BJ (cell line): ENCODE measurements at places on chromosomes 11 and 22. TPM values are rescaled to one million over a fixed set of nuclear protein-coding genes. Genes with fewer than 3 reads are reported as not detected.

GRCh38 chr22:37174964-37175363, 13.1 kb downstream of the C1QTNF6 start:
- no peak for DNase-seq

- DNase-seq: no peak
These were observed 35.9 kb upstream of the PRDM11 start for GRCh38 chr11:45110562-45110961.

DNA sequence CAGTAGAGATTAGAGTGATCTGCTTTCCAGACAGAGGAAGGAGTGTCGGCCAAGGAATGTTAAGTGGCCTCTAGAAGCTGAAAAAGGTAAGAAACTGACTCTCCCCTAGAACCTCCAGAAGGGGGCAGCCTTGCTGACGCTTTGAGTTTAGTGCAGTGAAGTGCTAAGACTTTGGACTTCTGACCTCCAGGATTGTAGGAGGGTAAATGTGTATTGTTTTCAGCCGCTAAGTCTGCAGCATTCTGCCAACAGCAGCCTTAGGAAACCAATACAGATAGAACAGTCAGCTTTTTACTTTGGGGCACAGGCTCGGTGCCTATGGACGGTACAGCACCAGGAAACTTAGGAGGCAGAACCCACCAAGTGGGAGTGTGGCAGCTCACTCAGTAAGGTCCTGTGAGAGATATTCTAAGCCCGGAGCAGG, 3.6 kb upstream of the TBC1D22A start:
- no peak for DNase-seq

GRCh38 chr11:10752486-10752885, 1.4 kb downstream of the CTR9 start:
- no peak for DNase-seq

- no peak for DNase-seq
These were observed 3.7 kb downstream of the ALX4 start for GRCh38 chr11:44306052-44306917.

GRCh38 chr11:71426413-71426812, 21.8 kb downstream of the DHCR7 start:
- no peak for DNase-seq

DNA sequence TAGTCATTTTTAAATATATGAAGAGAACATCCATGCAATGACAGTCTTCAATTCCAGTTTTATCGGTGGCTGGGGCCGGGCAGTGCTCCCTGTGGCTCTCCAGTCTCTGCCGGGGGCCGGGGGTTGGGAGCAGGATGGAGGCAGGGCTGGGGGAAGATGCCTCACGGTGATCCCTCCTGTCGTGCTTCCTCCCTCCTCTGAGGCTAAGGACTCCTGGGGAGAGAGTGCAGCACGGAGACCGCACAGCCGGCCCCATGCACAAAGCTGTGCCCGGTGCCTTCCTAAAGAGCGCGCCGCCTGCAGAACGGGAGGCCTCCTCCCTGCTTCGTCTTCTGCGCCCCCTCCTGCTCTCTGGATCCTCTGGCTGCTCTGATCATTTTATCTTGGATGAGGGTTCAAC, 20.5 kb downstream of the GAL start:
- no peak for DNase-seq

DNA sequence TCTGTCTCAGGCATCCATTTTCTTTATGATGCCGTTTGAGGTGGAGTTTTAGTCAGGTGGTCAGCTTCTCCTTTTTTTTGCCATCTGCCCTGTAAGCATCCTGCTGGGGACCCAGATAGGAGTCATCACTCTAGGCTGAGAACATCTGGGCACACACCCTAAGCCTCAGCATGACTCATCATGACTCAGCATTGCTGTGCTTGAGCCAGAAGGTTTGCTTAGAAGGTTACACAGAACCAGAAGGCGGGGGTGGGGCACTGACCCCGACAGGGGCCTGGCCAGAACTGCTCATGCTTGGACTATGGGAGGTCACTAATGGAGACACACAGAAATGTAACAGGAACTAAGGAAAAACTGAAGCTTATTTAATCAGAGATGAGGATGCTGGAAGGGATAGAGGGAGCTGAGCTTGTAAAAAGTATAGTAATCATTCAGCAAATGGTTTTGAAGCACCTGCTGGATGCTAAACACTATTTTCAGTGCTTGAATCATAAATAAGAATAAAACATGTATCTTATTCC, 10.9 kb upstream of the HBE1 start:
- peak; percentile 97 for DNase-seq

The GRAP2 gene
- not detected in 2 replicates for polyA plus RNA-seq

- DNase-seq: no peak
These were observed 1.8 kb downstream of the CD82 start for GRCh38 chr11:44566952-44567875.

The MYO18B gene
- not detected in 2 replicates for polyA plus RNA-seq

DNA sequence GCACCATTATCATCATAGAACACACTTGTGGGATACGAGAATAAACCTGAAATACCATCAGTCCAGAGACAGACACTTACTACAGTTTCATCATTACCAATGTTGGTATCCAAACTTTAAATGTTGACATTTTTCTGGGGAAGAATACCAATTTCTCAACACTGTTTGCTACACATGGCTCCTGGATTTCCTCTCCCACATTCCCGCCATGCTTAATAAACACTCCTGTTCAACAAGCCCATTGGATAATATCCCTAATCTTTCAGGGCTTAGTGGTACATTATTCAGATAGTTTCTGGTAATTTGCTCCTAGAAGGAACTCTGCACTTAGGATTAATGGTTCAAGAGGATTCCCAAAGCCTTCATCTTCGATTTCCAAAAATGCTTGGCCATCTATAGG, 48.2 kb downstream of the CSF2RB start:
- DNase-seq: no peak

- no peak for DNase-seq
These were observed 18.1 kb downstream of the DUSP8 start for GRCh38 chr11:1553808-1554594.

- no peak for DNase-seq
These were observed 667.5 kb downstream of the NTM start for GRCh38 chr11:132037956-132038355.

DNA sequence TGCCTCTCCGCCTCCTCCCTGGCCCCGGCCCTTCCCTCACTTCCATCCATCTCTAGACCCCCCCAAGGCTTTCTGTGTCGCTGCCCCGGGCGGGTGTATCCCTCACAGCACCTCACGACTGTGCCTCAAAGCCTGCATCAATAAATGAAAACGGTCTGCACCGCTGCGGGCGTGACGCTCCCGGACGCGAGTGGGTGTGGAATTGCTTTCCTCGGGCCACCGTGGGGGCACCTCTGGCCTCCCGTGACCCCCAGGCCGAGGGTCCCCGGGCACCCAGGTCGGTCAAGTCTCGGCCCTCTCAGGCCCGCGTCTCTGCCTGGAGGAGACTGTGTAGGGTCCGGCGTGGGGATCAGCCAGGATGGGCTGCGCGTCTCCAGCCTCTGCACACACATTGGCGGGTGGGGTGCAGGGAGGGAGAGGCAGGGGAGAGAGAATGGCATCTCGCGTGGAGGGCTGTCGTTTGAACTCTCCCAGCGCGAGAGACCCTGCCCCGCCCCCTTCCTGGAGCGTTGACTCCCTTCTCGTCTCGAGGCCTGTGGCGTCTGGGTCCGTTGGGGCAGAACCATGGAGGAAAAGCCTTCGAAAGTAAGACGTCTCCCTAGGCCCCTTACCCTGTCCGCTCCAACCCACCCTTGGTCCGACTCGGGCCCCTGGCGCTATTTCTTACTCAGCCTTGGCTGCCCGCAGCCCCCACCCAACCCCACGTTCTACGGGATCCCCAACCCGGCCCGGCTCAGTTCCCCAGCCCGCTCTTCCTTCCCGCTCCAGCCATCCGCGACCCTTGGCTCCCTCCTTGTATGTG, at the start of gene CATSPERZ:
Gene CATSPERZ, plus strand, starts transcription at position 512 of the 802 bp plus-strand sequence. Its CDS starts 53 bp downstream, at position 565.
- DNase-seq: no peak

DNA sequence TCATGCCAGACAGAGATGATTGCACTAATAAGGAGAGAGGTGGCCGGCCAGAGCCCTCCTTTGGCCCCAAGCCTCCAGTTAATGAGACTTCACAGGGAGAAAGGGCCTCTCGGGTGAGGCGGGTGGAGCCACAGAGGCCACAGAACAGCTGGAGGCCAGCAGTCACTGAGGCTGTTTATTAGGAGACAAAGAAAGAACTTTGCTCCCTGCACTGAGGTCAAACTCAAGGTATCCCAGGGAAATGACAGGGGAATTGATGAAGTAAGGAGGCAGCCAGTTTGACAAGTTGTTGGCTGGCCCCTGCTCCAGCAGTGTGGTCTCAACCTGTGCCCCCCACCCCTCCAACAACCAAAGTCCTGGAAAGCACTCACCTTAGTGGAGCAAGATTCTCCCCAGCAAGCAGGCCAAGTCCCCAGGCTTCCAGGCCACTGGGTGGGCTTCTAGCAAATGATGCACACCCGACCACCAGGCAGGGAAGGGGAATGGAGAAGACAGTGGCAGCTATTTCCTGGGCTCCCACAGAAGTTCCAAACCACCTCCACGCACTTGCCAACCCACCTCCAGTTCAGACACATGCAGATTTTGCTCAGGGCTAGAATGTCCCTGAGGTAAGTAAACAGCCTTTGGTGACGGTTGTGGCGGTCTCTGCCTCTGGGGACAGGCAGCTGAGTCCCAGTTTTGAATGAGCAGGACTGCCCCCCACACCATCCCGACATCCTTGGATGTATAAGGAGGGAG, 53.2 kb downstream of the RPUSD4 start:
- no peak for DNase-seq

- DNase-seq: no peak
These were observed 24.6 kb downstream of the TRMU start for GRCh38 chr22:46360097-46360496.

The C22orf42 gene
- not detected in 2 replicates for polyA plus RNA-seq

DNA sequence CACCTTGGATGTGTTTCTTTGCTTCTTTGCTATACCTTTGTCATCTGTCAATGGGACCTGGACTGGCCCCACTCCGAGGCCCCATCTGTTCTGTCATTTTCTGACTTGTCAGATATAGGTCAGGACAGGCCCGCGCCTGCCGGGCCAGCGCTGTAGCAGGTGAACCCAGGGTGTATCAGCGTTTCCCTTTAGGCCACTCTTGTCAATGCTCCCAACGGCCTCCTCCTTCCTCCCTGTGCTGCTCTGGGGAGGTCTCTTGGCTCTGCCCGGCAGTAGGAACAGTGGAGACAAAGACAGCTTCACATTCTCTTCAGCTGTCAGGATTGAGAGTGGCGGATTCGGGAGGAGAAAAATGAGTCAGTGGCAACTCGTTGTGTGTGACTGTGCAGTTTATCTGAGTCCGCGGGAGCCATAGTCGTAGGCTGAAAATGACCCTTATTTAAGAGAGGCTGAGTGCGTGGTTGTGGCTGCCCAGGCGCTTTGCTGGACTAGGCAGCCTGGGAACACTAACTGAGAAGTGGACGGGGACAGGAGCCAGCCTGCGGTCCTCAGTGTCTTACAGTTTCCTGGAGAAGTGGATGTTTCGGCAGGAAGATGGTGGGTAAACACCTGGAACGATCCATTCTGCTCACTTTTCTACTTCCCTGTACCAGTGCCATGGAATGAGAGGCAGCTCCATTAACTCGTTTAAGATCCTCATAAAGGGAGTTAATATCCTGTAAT, 102.3 kb downstream of the PRR5L start:
- no peak for DNase-seq

- DNase-seq: no peak
These were observed 6.7 kb upstream of the SEPTIN5 start for GRCh38 chr22:19707347-19708290.

GRCh38 chr11:66181632-66182315, 86.7 kb upstream of the RAB1B start:
- DNase-seq: no peak

The SLC1A2 gene
- polyA plus RNA-seq: 0.60 and 0.83 TPM in 2 replicates

GRCh38 chr22:19527321-19527721, 3.1 kb upstream of the CLDN5 start:
- DNase-seq: no peak

The GALNT18 gene
- polyA plus RNA-seq: 2.3 and 4.1 TPM in 2 replicates

DNA sequence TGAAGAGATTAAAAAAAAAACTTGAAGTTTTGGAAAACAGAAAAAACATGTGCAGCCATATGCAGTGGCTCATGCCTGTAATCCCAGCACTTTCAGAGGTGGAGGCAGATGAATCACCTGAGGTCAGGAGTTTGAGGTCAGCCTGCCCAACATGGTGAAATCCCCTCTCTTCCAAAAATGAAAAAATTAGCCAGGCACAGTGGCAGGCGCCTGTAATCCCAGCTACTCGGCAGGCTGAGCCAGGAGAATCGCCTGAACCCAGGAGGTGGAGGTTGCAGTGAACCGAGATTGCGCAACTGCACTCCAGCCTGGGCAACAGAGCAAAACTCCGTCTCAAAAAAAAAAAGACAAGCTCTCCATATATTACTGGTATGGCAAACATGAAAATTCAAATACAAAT, 7.6 kb downstream of the DLG2 start:
- no peak for DNase-seq

DNA sequence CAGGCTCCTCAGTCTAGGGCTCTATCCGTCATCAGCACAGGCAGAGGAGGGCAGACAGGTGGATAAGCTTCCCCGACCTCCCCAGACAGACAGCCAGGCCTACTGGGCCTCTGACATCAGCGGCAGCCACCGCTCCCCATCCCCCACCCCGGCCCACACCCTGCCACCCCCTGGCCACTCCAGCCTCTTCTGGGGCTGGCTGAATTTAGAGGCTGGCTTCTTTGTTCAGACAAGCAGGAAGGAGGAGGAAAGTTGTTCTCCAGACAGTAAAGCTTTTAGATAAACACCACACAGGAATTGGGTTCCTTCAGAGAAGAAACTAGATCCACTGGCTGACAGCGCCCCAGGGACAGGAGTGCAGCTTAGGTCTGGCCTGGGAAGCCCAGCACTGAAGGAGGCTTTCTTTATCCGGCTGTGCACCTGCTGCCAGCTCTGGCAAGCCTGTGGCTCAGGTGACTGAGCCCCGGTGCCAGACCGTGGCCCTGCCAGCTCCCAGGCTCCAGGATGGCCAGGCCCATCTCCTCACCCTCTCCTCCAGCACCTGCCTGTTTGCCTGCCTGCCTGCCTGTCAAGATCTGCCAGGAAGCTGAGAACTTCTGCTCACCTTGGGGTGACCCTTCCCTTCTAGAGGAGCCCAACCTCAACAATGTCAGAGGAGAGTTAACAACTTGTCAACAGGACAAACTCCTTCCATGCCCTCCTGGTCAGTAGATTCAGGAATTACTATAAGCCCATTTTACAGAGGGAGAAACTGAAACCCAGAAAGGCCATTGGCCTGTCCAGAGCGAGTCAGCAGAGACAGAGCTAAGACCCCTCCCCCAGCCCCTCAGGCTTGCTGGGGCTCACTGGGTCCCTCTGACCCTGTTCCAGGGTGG, 44.0 kb upstream of the KLHL35 start:
- no peak for DNase-seq

DNA sequence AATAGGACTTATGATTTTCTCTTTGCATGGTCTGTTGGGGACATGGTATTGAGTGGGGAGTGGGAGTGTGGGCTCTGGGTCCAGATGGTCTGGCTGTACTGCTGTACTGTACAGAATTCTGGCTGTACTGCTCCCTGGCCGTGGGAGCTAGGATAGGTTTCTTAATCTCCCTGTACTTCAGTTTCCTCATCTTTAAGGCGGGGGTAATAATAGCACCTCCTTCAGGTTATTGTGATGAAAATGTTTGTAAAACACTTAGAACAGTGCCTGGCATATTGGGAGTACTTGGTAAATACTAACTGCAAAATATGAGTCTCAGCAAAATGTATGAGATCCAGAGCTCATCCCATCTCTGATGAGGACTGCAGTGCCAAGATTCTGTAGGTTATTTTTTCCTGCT, 198.6 kb downstream of the KIF18A start:
- no peak for DNase-seq

The FJX1 gene
- polyA plus RNA-seq: 4.8 and 6.1 TPM in 2 replicates
